ENCODE measurements at places on chromosomes 11 and 22. TPM values are rescaled to one million over a fixed set of nuclear protein-coding genes. Genes with fewer than 3 reads are reported as not detected.

- DNase-seq: no peak
Observed at GRCh38 chr11:62508336-62509058, 38.1 kb downstream of the AHNAK start.

The ZNF408 gene
- total RNA-seq: 5.9 TPM

DNA sequence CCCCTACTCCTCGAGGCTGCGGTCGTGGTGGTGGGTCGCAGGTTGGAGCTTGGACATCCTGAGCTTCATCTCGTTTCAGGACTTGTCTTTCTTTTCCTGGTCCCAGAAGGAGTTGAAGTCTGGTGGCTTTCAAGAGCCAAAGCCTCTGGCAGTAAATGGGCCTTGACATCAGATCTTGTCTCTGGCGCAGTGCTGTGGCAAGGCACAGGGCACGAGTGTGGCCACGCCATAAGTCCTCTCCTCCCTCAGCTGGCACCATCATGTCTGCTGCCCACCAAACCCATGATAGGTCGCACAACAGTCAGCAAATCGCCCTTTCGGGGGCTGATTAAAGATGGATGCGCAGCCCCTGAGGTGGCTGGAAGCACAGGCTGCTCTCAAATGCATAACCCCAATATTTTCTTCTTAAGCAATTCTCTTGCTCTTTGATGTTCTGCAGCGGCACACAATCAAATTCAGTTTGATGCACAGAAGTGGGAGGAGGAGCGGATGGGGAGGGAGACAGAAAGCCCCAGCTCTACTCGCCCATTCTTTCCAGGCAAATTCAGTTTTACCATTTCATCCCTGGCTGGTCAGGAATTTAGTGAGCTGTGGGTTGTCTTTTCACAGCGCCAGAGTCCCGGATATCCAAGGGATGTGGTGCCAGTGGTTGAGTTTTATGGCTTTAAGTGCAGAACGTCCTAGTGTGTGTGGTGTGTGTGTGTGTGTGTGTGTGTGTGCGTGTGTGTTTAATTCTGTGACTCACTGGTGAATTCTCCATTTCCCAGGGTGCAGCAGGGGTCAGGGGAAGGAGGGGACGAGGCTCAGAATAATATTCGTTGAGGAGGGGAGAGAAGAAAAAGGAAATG, 162.0 kb downstream of the DSCAML1 start:
- no peak for DNase-seq

DNA sequence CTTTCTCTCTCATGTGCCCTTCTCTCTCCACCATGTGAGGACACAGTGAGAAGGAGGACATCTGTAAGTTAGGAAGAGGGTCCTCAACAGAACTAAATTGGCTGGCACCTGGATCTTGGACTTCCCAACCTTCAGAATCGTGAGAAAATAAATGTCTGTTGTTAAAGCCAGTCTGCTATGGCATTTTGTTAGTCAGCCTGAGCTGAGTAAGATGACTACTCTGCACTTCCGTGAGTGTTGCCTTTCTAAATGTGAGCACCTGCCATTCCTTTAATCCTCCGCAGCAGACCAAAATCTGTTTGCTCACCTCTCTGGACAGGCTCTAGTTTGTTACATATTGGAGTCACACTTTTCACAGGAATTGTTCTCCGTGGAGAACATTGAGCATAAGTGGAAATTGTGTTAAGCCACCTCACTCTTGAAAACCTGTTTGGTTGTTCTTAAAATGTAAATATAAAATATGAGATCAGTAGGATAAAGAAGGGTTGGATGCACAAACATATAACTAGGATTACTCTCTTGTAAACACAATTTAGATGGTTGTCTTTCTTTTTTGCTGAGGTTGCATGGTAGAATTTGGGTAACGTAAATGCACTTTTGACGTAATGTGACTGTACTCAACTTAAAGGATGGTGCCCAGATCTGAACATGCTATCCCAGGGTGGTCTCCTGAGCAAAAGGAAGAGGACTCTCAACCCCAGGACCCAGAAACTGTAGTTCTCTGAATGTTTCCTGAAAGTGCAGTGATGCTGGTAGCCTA, 65.9 kb downstream of the SNX19 start:
- DNase-seq: no peak

DNA sequence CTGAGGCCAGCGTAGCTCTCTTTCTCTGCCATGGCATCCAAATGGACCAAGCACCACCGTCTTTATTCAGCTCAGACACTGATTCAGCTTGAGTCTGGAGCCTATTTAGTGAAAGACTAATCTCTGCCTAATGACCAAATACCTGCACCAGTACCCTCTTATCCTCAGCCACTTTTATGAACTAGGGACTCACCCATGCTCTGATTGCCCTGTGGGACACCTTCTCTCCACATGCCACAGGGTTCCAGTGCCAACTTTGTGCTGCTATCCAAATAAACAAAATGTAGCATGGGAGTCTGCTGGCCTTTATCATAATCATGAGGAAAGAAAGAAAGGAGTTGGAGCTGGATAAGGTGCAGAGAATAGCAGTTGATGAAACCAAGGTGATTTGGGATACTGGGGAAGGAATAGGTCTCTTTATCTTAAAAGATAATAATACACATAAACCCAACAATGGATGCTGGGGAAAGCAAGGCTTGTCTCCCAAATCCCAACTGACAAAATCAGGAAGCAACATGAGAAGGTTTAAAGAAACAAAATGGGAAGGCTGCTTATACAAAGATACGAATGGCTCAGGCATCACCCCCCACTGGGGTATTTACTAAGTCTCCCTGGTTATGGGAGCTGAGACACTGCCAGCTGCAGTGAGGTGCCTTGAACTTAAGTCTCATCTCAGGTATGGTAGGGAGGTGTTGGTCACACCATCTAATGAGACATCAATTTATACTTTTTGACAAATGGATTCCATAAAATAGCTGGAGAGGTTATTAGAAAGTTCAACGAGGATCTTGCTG, 63.3 kb downstream of the SYT9 start:
- no peak for DNase-seq

DNA sequence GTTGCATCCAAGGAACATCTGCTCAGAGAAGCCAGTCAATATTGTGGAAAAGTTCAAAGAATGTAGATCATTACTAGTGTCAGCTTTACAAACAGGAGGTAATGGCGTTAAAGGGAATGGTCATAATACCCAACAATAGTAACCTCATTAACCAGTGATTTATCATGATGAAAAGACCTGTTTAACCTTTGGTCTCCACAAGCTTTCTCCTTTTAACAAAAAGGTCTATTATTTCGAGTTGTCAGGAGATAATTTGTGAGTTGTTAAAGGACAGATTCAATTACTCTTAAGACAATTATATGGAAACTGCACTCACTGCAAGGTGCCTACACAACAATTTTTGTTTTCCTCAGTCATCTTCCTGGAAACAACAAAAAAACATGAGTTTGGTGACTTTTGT, 73.8 kb upstream of the HTATIP2 start:
- DNase-seq: no peak

GRCh38 chr11:108825381-108825780, 160.5 kb downstream of the DDX10 start:
- no peak for DNase-seq

DNA sequence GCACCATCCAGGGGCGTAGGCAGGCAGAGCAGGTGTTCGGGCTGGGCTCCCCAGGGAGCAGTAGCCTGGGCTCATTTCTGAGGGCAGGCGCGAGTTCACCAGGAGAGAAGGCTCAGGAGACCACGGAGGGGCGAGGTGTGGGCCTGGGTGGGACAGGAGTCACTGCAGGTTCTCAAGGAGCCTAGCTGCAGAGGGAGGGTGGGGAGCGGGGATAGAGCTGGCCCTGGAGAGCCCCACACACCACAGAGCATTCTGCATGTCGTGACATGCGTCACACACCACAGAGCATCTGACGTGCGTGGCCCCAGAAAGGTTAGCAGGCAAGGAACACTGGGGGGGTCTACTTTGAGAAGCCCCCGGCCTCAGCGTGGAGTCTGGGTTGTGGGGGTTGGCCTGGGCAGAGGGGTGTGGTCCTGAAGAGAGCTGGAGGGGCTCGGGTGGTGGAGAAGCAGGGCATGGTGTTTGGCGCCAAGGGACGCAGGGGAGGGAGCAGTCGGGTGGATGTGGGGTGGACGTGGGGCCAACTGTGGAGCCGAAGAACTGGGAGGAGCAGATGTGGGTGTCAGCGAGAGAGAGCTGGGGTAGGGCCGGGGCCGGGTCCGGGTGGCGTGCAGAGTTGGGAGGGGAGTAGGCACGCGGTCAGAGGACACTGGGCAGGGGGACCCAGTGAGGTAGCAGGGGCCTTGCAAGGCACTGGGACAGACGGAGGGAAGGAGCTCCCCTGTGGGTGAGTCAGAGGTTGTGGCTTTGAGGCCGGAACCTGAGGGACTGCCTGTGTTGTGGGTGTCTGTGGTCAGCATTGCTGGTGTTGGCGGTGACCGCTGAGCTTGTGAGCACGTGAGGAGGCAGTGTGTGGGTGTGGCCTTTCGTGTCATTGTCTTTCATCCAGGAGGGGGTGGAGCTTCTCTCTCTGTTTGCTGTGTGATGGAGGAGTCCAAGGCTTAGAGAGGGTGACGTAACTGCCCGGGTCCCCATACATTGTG, 25.5 kb downstream of the CTTN start:
- DNase-seq: no peak

DNA sequence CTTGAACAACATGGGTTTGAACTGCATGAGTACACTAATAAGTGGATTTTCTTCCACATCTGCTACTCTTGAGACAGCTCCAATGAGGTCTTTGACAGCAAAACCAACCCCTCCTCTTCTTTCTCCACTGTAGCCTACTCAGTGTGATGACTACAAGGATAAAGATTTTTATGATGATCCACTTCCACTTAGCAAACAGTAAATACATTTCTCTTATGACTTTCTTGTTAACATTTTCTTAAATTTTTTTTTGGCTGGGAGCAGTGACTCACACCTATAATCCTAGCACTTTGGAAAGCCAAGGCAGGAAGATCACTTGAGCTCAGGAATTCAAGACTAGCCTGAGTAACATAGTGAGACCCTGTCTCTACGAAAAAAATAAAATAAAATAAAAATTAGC, 9.9 kb upstream of the EIF4G2 start:
- DNase-seq: no peak

GRCh38 chr11:10975287-10975721, 117.5 kb upstream of the ZBED5 start:
- no peak for DNase-seq

The BEST1 gene
- total RNA-seq: 4.7 TPM

GRCh38 chr11:124837491-124837856, 27.8 kb upstream of the ROBO3 start:
- DNase-seq: no peak
